ENCODE measurements at places on chromosomes 12 and 14.

DNA sequence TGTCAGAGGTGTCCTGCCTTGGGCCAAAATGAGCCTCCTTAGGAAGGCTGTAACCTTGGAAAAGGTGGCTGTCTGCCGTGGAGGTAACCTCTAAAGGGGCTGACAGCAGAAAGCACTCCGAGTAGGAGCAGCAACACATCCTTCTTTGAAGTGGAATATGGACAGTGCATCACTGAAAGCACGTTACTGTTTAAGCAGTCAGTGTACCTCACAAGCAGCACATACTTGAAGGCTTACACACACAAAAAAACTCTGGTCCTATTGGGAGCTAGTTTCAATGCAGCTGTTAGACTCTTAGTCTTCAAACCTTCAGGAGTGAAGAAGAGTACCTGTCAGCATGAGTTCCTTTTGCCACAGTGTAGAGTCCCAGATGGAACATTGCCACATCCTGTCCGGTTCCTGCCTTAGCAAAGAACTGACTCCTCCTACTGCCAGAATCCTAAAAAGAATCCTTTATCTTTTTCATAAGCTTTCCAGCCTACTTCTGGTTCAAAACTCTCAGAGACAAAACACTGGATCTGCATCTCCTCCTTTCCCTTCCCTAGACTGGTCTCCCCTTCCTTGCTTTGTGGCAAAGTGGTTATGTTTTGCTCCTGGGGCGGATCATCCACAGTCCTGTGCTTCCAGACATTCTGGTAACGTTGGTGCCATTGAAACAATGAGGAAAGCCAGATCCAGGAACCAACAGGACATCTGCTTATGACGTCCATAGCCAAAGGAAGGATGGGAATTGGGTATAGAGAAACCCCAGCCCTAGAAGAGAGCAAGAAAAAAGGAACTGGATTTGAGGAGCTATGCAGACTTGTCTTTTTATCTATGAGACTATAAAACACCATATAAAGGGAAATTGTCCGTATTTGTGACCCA lies 8.5 kb upstream of the MDM1 start:
- no peak for DNase-seq

- no peak for DNase-seq
These were observed 17.2 kb downstream of the USP30 start for GRCh38 chr12:109069307-109070271.

- no peak for DNase-seq
These were observed 129.8 kb downstream of the TMX1 start for GRCh38 chr14:51369814-51370213.

DNA sequence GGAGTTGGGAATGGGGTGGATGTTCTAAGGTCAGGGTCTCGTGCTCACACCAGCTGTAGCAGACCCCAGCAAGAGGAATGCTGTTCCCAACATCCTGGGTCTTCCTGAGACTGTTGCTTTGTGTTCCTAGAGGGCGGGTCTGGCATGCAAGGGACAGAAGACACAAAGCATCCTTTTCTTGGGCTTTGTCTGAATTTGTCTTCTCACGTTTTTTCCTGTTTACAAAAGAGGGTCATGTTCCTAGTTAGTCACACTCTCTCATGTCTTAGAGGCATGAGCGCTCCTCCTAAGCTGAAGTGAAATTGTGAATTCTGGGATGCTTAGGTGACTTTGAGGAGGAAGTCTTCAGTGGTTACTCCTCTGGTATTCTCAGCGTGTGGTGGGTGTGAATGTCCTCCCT lies 9.6 kb upstream of the TAMALIN start:
- DNase-seq: no peak

DNA sequence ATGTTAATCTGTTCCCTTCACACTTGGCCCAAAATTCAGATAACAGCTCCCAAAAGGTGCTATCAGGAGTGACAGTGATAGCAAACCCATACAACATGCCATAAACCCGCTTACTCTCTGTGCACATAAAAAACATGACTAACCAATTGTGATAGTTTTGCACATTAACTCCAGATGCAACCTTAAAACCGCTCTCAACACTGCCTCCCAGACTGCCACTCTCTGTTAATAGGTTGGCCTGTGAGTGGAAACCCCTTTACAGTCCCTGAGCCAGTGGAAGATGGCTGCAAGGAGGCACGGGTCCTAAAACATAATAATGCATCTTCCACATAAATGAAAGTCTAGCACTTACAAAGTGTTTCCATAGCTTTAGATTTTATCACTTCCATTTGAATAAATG lies 12.0 kb upstream of the TMTC1 start:
- no peak for DNase-seq

DNA sequence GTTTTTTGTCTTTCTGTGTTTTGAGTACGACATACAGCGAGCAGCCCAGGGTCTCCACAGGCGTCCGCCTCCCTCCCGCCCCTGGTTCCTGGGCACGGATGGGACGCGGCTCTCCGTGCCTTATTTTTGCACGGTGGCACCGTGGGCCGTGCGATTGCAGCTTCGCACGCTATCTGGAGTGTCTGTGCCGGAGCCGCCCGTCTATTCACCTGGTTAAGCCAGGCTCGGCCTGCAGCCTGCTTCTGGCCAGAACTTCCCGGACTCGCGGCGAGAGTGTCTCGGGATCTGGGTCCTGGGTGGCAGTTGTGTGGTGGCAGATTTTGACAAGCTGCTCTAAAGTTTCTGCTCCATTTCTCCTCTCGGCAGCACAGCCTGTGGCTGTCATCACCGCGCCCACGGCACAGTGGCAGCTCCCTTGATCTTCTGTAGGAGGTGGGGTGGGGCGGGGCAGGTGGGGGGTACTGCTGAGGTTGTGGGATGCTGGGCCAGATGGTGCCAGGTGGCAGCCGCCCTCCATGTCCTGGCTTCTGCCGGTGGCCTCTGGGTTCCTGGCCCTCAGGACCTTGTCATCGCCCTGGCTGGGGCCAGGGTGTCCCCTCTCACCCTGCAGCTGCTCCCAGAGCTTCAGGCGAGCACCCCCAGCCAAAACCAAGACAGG lies 2.9 kb downstream of the MMP17 start:
- no peak for DNase-seq

- DNase-seq: no peak
These were observed 41.6 kb upstream of the FGD4 start for GRCh38 chr12:32357601-32358249.

- DNase-seq: no peak
These were observed 50.7 kb downstream of the A2M start for GRCh38 chr12:9064815-9065606.

GRCh38 chr12:129696405-129696804 lies 207.4 kb downstream of the TMEM132D start:
- DNase-seq: no peak

DNA sequence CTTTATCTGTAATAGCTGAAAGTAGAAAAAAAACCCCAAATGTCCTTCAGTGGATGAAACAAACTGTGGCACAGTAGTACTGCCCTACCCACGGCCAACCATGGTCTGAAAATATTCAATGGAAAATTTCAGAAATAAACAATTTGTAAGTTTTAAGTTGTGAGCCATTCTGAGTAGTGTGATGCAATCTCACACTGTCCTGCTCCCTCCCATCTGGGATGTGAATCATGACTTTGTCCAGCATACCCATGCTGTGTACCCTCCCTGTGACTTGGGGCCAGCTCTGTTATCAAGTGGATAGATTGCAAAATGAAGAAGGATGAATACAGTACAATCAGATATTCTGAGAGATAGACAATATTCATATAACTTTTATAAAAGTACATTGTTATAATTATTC lies 106.2 kb downstream of the SMOC1 start:
- no peak for DNase-seq

GRCh38 chr12:2297004-2297403 lies 244.2 kb downstream of the CACNA1C start:
- DNase-seq: no peak

DNA sequence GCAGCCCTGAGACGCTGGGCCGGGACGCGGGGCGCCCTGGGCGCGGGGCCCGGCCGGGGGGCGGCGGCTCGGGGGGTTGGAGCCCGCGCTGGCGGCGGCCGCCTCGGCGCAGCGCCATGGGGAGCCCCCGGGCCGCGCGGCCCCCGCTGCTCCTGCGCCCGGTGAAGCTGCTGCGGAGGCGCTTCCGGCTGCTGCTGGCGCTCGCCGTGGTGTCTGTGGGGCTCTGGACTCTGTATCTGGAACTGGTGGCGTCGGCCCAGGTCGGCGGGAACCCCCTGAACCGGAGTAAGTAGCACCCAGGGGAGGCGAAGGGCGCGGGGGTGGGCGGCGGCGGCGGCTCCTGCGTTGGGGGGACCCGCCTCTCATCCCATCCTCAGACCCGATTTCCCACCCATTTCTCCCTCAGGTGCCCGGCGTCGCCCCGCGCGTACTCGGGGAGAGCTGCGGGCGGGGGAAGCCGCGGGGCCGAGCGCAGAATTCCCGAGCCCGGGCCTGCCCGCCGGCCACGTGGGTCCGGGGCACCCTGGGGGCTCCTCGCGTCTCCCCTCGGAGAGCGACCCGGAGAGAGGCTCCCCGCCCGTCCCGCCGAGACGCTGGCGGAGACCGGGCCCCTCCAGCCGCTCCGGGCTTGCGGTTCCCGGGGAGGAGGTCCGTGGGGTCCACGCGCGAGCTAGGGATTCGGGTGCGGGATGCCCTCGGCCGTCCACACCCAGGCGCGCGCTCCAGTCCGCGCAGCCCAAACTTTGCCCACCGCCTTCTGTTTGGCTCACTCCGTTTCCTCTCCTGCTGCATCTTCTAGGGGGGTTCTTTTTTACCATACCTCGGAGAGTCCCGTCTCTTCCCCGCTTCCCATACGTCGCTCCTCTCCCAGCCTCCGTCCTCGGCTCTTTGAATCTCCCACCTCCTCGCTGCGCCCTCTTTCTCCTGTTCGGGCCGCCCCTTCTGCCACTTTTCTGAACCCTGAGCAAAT lies 807 bp downstream of the B4GALNT3 start:
- peak; percentile 20 for DNase-seq

- DNase-seq: no peak
These were observed 24.4 kb downstream of the SYNE3 start for GRCh38 chr14:95491936-95492608.

DNA sequence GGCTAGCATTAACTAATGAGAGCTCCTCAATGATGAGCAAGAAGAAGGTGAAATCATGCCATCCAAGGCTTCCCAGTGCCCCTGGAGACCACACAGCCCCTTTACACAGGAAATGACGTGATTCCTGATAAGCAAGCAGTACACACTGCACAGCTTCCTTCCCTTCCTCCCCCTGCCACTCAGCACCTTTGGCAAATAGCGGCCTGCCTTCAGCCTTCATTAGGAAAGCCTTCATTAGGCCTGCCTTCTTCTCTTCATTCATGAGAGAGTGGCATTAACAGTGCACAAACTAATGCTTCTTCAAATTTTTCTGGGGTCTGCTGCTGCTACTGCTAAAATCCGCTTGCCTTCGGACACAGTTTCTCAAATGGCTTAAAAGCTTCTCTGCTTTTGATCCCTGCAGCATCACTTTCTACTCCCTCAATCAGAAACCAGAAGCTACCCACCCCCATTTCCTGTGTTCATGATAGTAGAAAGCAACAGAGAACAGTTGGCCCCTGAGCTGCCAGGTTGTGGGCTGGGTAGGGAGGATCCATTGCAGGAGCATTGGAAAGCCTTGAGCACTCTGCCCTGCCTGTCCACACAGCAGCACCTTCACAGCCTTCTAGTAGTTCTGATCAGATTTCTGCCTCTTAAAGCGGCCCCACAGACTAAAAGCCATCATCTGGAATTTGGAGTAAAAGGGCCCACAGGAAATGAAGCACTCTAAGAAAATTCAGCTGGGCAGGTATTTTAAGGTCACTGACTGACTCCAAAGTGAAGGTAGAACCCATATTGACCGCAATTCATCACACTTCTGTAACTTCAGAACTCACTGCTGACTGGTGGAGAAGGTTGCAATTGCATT lies 103.8 kb upstream of the ETV6 start:
- no peak for DNase-seq

DNA sequence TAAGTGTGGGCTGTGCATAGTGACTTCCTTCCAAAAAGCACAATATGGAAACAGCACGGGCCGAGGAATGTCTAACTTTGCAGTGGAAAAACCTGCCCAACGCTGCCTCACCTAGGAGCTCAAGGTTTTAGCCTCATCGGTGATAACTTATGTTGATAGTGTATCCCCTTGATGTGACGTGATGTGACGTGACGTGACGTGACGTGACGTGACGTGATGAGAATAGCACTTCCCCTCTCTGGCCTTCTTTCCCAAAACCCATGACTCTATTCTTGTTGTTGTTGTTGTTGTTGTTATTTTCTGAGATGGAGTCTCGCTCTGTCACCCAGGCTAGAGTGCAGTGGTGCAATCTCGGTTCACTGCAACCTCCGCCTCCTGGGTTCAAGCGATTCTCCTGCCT lies 64.5 kb downstream of the KCNK13 start:
- DNase-seq: no peak

- DNase-seq: no peak
These were observed 8.0 kb downstream of the ERP27 start for GRCh38 chr12:14930299-14930698.

- DNase-seq: no peak
These were observed 43.9 kb upstream of the MDM1 start for GRCh38 chr12:68375756-68376695.

DNA sequence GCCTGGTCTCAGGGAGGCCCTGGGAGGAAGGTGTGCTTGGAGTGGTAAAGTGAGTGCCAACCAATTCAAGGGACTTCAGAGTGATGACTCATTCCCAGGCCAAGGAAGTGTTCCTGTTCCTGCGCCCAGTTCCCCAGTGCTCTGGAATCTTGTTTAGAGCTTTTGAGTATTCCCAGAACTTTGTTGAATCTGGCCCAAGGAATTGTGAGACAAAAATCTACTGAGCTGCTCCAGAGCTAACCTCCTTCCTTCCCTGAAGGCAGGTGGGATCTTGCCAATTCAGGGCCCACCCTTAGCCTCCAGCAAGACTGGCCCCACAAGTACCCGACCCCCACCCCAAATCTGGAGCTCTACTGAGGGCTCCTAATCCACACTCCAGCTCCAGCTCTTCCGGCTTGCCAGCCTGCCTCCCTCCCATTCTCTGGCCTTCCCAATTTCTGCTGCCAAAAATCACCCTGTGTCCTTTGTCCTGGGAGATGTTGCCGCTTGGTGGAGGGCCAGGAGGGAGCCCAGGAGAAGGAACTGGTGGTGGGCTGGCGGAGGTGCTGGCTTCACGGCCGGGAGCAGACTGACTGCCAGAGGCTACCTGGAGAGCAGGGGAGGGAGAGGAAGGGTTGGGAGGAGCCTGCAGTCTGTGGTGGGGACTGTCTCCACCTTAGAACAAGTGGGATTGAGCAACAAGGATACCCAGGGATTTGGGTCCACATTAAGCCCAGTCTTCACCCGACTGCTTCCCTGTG lies 2.0 kb upstream of the ATN1 start:
- DNase-seq: no peak

DNA sequence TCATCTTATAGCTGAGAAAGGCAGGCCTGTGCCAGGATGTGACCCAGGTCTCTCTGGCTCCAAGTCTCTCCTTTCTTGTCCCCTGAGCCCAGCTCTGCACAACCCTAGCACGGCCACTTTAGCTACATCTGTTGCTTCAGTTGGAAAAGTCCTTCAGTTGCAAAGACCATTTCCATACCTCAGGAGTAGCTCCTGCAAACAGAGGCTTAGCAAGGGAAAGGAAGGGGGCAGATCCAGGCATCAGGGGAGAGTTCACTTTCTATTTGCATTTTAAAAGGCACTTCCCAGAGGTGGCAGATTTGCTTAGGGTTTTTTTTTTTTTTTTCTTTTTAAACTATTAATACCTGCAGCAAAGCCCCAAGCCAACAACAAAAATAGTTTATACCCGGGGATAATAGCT lies 3.0 kb upstream of the PITPNM2 start:
- DNase-seq: no peak

GRCh38 chr14:54136894-54137613 lies 180.4 kb upstream of the BMP4 start:
- no peak for DNase-seq

GRCh38 chr14:64689289-64689688 lies 14.9 kb upstream of the PLEKHG3 start:
- no peak for DNase-seq
